ENCODE measurements at places on chromosomes 12 and 14.
A peak's percentile ranks its signal among the peaks of the same experiment; 100 is the strongest.

DNA sequence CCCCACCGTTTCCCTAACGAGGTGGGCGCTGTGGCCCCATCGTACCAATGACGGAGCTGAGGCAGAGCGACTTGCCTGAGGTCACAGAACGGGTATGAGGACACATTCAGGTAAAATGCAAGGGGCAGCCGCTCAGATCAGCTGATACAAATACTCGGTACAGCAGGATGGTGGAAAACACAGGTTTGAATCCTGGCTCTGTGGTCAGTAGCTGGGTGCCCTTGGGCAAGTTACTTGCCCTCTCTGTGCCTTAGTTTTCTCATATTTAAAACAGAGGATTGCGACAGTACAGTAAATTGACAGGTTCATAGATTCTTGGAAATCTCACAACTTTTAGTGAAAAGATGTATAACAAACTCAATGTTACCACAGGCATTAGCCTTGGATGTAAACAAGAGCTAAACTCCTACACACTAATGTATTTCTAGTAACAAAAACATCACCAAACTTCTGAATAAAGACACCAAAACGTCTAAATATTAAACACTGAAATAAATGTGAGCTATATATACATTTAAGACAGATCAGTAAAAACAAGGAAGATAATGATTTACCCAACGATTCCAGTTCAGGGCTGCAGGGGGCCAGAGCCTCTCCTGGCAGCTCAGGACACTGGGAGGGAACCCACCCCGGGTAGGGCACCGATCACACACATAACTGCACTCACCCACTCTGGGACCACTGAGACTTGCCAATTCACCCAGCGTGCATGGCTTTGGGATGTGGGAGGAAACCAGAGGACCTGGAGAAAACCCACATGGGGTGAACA, 128.4 kb downstream of the RBM19 start:
- DNase-seq = no peak

- DNase-seq = no peak
These were observed 319.4 kb downstream of the CACNA1C start for GRCh38 chr12:2372178-2372577.

- DNase-seq = no peak
These were observed 8.6 kb upstream of the CHD4 start for GRCh38 chr12:6615802-6616201.

GRCh38 chr12:94875525-94875924, 128.0 kb downstream of the NDUFA12 start:
- no peak for DNase-seq

DNA sequence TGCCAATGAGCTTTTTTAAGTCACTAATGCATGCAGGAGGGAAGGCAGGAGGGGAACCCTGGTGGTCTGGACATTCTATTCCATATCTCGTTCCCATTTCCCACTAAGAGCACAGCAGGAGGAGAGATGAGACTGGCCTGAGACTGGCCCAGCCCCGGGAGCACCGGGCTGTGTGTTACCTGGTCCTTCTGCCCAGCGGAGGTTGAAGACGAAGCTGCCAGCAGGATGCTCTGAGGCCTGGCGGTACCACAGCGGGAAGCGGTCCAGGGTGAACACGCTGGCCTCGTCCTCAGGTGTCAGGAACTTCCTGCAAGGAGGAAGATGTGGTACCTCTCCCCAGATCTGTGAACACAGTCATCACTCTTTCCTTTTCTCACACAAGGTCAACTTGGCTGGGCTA, 23.9 kb downstream of the LRTM2 start:
- no peak for DNase-seq

DNA sequence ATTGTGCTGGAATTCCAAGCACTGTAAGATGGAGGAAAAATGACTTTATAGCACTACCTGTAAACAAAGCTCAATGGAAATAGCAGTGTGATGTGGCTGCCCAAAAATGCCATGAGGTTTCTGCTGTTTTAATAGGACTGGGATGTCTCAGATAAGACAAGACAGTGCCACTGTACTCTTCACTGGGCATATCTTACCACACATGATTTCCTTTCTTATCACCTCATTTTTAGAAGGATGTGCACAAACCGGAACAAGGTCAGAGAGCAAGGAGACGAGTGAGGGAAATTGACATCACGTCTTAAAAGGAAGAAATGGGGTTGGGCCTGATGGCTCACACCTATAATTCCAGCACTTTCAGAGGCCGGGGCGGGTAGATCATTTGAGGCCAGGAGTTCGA, 38.4 kb upstream of the FGD4 start:
- no peak for DNase-seq

DNA sequence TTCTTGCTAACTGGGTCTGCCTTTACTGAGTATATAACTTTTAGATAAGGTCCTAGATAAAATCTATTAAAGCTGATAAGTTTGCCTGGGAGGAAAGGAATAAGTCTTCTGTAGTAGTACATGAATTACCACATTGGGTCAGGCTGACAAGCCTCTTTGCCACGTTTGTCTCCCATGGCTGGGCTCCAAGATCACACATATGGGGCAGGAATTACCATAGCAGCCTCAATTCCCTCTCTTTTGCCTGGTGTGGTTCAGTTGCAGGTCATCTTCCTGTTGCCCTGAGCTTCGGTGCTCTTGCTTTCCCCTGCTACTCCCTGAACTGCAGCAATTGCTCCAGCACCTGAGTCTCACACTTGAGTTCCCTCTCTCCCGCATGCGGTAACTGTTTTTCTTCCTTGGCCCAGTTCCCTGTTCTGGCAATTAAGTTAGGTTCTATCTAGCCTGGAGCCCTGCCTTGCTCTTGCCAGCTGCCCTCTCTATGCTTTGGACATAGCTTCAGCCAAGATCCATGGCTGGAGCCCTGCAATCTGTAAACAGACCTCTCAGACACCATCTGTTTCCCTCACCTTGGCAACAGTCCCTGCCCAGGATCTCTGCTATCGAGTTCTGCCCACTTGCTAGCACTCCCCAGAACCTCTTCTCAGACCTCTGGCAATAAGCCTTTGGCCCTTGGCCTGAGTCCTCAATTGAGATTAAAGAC, 5.8 kb upstream of the GLT8D2 start:
- DNase-seq = no peak

- DNase-seq = no peak
These were observed 159.2 kb downstream of the SYT1 start for GRCh38 chr12:79023784-79024183.

- DNase-seq = no peak
These were observed 35.5 kb downstream of the PDZRN4 start for GRCh38 chr12:41223600-41223999.

DNA sequence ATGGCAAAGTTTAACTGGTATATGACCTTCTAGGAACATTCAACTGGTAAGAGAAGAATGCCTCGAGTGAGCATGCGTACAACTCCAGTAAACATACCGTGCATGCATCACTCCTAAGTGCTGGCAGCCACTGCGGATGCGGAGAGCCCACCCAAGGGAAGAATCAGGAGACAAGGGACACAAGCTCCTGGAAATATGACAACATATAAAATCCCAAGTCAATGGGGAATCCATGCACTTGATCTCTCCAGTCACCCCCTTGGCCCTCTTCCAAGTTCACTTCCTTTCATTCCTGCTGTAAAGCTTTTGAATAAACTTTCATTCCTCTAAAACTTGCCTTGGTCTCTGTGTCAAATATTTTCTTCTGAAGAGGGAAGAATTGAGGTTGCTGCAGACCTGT, 168.7 kb upstream of the TMCC3 start:
- DNase-seq = no peak

DNA sequence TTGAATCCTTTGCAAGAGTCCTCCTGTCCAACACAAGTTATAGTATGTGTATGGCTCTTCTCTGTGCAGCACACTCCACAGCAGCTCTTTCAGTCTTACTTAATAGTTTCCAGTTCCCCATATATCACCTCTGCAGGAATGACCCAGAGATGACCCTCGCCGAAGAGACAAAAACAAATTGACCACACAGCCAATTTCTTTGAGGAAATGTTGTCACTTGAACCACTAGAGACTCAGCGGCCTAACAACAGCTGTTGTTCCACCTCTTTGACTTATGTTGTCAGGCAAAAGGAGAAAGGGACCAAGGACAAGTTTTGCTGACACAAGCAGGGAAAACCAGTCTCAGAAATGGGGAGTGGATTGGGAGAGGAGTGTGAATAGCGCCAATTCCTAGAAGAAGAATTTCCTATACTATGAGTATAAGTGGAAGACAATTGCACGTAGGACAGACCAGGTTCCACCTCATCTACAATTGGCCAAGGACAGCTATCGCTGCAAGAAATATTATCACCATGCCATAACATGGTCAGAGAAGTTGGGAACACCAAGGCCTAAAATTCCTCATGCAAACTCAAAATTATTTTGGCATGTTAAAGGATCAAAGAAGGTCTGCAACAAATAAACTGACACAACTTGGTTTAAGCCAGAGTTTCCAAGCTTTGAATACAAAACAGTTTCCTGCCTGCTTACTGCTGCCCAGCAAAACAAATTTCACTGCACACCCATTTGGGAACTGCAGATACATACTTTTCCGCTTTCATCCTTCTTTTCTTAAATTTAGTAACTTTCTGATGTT, 41.7 kb upstream of the ITPR2 start:
- no peak for DNase-seq

GRCh38 chr12:99339663-99340062, 307.9 kb upstream of the GARIN6 start:
- no peak for DNase-seq

- DNase-seq = no peak
These were observed 325.3 kb downstream of the GALC start for GRCh38 chr14:87667659-87668058.

GRCh38 chr14:70358631-70359030, 852 bp downstream of the COX16 start:
- DNase-seq = no peak

DNA sequence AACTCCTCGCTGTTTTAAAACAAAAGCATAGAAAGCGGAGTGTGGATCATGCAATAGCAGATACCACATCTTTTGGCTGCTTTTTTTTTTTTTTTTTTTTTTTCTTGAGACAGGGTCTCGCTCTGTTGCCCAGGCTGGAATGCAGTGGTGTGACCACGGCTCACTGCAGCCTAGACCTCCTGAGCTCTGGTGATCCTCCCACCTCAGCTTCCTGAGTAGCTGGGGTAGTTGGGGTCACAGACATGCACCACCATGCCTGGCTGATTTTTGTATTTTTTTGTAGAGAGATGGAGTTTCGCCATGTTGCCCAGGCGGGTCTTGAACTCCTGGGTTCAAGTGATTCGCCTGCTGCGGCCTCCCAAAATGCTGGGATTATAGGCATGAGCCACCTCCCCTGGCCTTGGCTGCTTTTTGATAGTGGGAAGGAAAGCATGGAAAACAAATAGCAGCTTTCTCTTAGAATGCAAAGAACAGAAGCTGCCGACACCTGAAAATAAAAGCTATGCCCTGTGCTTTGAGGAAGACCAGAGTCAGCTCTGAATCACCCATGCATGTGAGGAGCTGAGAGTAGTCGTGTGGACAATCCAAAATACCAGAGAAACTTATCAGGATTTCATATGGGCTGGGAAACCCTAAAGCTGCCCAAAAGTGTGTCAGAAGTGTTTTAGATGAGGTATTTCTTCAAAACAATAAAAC, 3.6 kb upstream of the ELK3 start:
- DNase-seq = no peak

GRCh38 chr14:92400579-92401444, 77.8 kb downstream of the SLC24A4 start:
- DNase-seq = no peak

DNA sequence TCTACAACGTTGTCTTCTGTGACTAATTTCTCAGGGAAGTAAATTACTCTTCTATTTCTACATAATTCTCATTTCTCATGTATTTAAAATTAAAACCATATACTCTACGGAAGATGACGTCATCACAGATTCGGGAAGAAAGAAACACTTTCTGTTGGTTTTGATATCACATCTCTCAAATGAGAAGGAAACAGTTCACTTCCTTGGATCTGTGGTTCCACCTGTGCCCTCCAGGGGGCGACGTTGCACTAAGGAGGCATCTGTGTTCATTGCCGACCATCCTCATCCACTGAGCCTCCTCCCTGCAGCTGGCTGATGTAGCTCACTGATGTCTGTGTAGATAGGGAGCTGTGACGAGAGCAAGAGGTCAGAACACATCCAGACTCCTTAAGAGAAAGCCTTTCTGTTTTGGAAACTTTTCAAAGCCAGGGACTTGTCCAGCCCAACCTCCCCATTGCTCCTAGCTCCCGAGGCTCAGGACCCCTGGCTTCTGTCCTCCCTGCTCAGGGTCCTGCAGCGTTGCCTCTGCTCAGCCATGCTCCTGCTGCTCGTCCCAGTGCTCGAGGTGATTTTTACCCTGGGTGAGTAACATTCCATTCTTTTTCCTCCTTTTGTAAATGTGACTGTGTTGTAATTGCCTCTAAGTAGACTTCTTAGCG, 172.7 kb upstream of the OR4E1 start:
- DNase-seq = peak; percentile 42

DNA sequence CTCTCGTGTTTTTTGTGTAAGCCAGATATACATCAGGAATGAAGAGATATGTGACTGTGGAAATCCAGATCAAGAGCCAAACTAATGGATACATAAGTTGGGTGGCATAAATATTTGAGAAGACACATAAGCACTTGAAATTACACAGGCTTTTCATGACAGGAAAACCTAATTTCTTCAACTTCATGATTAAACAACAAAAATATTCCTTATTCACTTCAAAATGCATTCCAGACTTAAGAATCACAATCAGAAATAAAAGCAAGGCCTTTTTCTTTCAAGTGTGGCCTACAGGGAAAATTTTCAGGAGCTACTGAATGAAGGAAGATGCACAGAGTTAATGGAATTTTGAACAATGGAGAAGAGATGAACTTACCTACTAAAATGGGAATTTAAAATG, 515.6 kb downstream of the FOXG1 start:
- DNase-seq = no peak

DNA sequence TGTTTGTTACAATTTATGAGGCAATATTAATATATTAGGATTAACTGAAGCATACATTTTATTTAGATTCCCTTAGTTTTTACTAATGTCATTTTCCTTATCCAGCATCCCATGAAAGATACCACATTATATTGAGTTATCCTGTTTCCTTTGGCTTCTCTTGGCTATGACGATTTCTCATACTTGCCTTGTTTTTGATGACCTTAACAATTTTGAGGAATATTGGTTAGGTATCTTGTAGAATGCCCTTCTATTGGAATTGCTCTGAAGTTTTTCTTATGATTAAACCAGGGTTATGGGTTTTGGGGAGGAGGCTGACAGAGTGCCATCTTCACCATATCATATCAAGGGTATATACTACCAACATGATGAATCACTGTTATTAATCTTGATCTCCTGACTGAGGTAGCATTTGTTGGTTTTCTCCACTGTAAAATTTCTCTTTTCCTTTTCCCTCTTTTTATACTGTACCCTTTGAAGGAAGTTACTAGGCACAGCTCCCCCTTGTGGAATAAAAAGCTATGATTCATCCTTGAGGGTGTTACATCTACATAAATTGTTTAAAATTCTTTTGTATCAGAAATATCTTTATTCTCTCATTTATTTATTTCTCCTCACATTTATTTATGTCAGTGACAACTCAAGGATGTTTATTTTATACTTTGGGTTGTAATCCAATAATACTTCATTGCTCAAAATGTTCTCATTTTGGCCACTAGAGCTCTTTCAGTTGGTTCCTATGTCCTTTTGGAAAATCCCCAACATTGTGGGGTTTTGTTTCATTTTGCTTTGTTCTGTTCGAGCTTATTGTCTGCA, 239.0 kb downstream of the SLC16A7 start:
- DNase-seq = no peak

GRCh38 chr12:75838309-75838708, 193.3 kb downstream of the PHLDA1 start:
- no peak for DNase-seq

All from activated CD8-positive, alpha-beta memory T cell treated with anti-CD3 and anti-CD28 coated beads for 4 hours (primary cell).